A549 (cell line): ENCODE measurements at places on chromosomes 13 and 19.

- DNase-seq: peak; percentile 58
These were observed 61.3 kb downstream of the CELF5 start for GRCh38 chr19:3285647-3286176.

DNA sequence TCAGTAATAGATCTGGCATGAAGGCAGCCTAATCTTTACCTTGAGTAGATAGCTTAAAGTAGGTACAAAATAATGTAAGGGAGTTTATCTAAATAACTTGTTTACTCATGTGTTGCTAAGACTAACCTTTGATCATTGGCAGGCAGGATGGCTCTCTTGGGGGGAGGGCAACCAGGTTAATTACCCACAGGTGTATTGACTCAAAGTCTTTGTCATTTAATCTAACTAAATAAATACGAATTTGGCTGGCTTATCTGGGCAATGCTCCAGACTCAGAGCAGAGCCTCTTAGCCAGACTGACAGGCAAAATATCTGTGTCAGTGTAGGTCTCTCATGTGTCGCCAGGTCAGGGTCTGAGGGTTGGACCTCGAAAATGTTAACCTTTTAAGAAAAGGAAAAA is 283.4 kb upstream of the KLHL1 start:
- DNase-seq: no peak

GRCh38 chr19:49338023-49338677 is 2.9 kb downstream of the CD37 start:
- no peak for DNase-seq

- DNase-seq: no peak
These were observed 955.6 kb downstream of the PCDH17 start for GRCh38 chr13:58587183-58587582.

DNA sequence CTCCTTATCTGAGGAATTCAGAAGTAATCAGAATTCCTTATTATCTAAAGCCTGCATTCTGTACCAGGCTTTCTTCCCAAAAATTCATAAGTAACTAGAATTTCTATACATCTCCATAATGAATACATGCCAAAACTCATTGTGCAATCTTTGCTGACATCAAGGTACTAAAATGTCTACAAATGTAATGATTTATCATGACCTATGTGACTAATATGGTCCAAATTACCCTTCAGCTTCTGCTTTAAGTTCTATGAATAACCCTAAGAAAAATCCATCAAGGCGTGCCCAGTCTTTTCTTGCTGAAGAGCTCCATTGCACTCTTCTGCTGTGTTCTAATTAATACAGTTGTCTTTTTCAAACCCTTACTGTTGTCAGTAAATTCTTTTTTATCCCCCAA is 58.5 kb upstream of the SLITRK1 start:
- DNase-seq: no peak

DNA sequence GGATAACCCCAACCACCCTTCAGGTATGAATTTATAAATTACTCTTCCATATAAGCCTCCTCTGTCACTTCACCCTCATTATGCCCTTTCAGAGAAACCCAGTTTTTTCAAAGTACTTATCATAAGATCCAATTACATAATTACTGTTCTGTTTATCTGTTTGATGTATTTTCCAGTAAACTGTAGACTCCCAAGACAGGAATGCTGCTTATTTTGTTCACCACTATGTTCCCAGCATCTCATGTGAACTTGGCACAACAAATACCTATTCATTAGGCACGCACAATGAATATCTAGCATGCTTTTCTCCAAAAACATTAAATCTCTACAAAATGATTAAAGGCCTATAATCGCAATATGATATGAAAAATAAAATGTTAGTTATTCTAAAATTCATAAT is 13.2 kb downstream of the ENOX1 start:
- DNase-seq: no peak

DNA sequence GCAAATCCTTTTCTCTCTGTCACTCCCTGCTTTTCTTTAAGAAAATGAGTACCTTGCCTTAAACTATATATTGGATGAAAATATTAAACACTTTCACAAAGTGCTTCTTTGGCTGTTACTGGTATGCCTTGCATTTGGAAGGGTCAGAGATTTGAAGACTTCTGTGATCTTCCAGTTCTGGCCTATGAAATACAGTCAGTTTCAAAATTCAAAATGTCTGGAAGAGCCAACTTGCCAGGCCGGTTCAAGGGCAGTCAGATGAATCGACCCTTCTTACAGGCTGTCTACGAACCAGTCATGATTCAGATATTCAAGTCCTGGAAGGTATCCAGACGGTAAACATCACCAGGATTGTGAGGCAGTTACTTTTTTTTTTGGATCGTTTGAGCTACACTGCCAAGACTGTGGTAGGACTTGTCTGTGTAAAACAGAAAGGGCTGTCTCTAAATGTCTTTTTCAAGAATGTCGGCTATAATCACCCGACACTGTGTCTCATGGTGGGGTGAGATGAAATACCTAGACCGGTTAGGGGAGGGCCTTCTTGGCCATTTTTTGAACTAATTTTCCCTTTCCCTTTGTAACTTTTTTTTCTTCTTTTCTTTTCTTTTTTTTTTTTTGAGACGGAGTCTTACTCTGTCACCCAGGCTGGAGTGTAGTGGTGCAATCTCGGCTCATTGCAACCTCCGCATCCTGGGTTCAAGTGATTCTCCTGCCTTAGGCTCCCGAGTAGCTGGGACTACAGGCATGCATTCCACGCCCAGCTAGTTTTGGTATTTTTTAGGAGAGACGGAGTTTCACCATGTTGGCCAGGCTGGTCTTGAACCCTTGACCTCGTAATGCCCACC is 11.2 kb downstream of the ACTN4 start:
- peak; percentile 99 for DNase-seq

GRCh38 chr19:30781519-30781918 is 409.3 kb downstream of the ZNF536 start:
- no peak for DNase-seq

DNA sequence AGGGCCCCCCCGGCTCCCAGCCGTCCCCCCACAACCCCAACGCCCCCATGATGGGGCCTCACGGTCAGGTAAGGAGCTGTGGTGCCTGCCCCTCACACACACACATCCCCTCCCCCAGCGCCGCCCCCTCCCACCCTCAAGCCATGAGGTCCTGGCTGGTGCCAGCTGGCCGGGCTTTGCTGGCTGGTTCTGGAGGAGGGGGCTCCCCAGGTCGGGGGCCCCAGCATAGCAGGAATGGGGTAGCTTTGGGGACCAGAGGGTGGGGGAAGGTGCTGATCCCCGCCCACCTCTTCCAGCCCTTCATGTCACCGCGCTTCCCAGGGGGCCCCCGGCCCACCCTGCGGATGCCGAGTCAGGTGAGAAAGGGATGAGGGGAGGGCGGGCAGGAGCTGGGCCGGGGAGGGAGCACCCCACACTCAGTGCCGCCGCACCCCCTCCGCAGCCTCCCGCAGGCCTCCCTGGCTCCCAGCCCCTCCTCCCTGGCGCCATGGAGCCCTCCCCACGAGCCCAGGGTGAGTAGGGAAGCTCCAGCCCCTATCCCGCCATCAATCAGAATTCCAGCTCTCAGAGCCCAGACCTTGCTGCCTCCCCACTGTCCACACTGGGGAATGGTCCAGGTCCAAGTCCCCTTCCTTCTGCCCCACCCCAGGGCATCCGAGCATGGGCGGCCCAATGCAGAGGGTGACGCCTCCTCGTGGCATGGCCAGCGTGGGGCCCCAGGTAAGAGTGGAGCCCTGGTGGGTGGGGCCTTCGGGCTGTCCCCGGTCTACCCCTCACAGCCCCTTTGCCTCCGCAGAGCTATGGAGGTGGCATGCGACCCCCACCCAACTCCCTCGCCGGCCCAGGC is 6.4 kb downstream of the ISYNA1 start:
- DNase-seq: no peak
